Naive thymus-derived CD8-positive, alpha-beta T cell (primary cell): ENCODE measurements at places on chromosomes 2 and 18. TPM values are rescaled to one million over a fixed set of nuclear protein-coding genes. Genes with fewer than 3 reads are reported as not detected.

Gene UGT1A4
- total RNA-seq, result not detected

DNA sequence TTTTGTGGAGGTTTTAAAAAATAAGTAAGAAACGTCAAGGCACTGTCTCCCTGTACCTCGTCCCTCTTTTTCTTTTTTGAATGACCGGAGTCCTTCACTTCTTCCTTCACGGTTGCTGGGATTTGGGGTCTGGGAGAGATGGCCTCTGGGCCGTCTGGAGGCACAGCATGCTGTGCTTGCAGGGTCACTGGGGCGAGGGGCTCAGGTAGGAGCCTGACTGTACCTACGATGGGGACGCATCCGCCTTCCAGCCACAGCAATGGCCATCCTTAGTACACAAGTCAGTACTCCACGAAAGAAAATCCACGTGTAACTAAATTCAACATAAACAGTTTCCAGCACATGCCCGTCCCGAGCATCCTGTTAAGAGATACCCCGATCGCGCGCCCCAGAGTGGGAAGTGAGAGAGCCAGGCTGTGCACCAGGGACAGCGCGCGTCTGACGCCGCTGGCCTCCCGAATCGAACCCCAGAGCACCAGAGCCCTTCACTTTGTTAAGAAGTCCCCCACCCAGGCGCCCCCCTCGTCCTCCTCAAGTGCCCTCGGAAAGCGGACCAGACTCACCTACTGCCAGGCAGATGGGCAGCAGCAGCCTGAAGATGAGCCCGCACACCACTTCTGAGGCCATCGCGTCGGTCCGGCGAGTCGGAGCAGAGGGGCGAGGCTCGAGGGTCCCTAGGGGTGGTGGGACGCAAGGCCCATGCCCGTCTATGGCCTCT, 1.2 kb downstream of the PIEZO2 start:
- no peaks in the 10 kb centered on the region for H3K36me3 ChIP-seq
- H3K4me3 ChIP-seq, result no peak overlapping the region
- no peak overlapping the region for H3K27ac ChIP-seq

GRCh38 chr2:120391911-120392665, 46.2 kb downstream of the INHBB start:
- H3K27ac ChIP-seq, result no peak overlapping the region
- H3K4me1 ChIP-seq, result no peaks in the 10 kb centered on the region
- DNase-seq, result no peak
- H3K4me3 ChIP-seq, result no peak overlapping the region
- H3K36me3 ChIP-seq, result no peaks in the 10 kb centered on the region
- H3K27me3 ChIP-seq, result peaks cover 23% of the 10 kb centered on the region

DNA sequence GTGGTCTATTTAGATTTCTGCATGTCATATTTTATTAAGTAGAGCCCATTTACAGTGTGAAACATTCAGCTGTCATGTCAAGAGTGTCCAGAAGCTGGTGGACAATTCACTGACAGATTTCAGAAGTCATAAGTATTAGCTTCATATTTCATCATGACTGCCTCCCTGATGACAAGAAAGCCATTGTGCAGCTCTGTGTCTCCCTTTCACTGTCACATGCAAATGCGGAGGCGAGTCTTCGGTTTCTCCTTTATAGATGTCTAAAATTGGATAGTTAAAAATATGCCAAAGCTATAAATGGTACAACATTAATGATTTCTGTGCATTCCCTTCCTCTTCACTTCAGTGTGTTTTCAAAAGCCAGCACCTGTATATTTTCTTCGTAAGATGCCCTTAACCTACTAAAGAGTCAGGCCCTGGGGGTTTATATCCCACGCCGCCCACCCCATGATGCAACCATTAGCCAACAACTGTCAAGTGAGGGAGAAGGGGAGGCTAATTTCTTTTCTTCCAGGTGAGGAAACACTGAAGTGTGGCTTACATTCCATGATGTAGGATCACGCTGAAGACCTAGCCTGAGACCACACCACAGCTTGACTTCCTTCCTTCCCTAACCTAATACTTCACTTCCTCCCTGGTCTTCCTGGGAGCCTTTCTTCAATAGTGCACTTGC, 99.6 kb upstream of the DDX18 start:
- no peak overlapping the region for H3K27ac ChIP-seq
- H3K4me1 ChIP-seq, result no peaks in the 10 kb centered on the region
- DNase-seq, result no peak
- no peak overlapping the region for H3K4me3 ChIP-seq
- H3K36me3 ChIP-seq, result no peaks in the 10 kb centered on the region

GRCh38 chr2:99880148-99880963, 262.0 kb downstream of the AFF3 start:
- no peaks in the 10 kb centered on the region for H3K27me3 ChIP-seq
- no peak overlapping the region for H3K4me3 ChIP-seq
- peaks cover 13% of the 10 kb centered on the region for H3K4me1 ChIP-seq
- no peak overlapping the region for H3K27ac ChIP-seq
- no peaks in the 10 kb centered on the region for H3K36me3 ChIP-seq
- no peak for DNase-seq

DNA sequence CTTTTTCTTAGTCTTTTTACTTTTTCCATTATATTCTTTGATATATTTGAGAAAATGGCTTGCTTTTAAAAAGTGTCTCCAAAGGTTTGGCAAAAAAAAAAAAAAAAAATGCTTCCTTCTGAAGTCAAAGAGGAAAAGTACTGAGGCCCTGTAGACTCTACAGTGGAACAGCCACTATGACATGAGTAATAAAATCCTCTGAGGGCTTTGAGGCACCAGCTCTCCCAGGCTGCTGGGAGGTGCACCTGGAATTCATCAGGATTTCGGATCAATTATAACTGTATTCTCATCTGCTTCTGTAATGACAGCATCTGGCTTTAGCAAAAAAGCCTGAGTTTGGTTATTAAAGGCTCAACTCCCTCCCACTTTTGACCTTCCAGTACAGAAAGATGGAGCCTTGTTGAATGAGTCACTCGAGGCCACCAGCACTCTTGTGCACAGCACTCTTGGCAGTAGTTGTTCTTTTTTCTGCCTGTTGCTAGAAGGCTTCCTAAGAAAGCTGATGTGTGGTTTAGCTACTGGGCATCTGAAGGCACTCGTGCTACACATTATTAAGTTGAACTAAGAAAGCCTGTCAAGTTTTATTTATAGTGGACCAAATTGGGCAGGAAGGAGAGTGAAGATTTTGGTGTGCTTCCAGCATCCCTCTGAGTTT, 131.3 kb downstream of the PRPF40A start:
- H3K4me3 ChIP-seq, result no peak overlapping the region
- no peak overlapping the region for H3K27ac ChIP-seq
- DNase-seq, result no peak
- H3K4me1 ChIP-seq, result no peaks in the 10 kb centered on the region
- H3K36me3 ChIP-seq, result no peaks in the 10 kb centered on the region

DNA sequence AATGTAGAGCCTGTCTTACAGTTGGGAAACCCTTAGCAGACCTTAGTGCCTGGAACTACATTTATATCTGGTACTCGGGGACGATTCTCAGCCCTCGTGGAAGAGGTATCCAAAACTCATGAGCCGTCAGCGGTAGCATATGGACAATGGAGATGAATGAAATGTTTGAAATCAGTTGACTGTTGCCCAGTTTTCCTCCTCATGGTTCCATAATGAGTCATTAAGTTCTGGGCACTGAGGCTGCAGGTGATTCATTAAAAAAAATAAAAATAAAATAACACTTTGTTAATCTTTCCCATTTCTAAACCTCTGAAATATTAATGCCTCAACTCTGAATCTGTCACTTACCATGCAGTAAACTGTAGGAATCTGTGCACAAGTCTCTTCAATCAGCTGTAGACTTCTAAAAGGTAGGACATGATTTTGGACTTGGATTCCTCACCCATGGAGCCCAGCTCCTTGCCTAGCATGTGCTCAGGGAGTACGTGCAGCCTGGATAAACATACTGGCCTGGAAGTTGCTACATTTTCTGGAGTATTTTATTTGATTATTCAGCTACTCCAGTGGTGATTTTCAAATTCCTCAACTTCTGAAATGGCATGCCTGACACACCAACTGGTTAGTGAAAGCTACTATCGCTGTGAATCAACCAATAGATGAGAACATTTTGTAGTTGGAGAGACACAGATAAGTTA, 979.2 kb downstream of the CNTNAP5 start:
- H3K4me3 ChIP-seq, result no peak overlapping the region
- H3K4me1 ChIP-seq, result no peaks in the 10 kb centered on the region
- H3K27ac ChIP-seq, result no peak overlapping the region

Gene PKP4
- total RNA-seq, result 24.2 TPM

Gene CFAP65
- not detected for total RNA-seq

- peaks cover 80% of the 10 kb centered on the region for H3K4me1 ChIP-seq
- no peaks in the 10 kb centered on the region for H3K27me3 ChIP-seq
These were observed 4.0 kb downstream of the LPIN1 start for GRCh38 chr2:11750422-11750821.

GRCh38 chr2:88615822-88616221, 11.4 kb downstream of the EIF2AK3 start:
- no peak overlapping the region for H3K27ac ChIP-seq
- no peak for DNase-seq
- peaks cover 19% of the 10 kb centered on the region for H3K4me1 ChIP-seq
- no peak overlapping the region for H3K4me3 ChIP-seq

Gene NOSTRIN
- total RNA-seq, result 0.55 TPM

Gene SPOPL
- 11.3 TPM for total RNA-seq

- DNase-seq, result peak; percentile 44
- no peaks in the 10 kb centered on the region for H3K36me3 ChIP-seq
- peak overlapping the region; percentile 81 for H3K4me3 ChIP-seq
- peaks cover 32% of the 10 kb centered on the region for H3K4me1 ChIP-seq
- no peak overlapping the region for H3K27ac ChIP-seq
- H3K27me3 ChIP-seq, result peaks cover 55% of the 10 kb centered on the region
These were observed 1.1 kb downstream of the IGFBP5 start for GRCh38 chr2:216694082-216694825.

- peaks cover 5% of the 10 kb centered on the region for H3K4me1 ChIP-seq
- peaks cover 38% of the 10 kb centered on the region for H3K27me3 ChIP-seq
- H3K4me3 ChIP-seq, result no peak overlapping the region
- H3K36me3 ChIP-seq, result no peaks in the 10 kb centered on the region
- DNase-seq, result no peak
These were observed 419.6 kb upstream of the POU3F3 start for GRCh38 chr2:104434318-104434792.

Gene DYSF
- total RNA-seq, result 3.4 TPM
